ENCODE measurements at places on chromosomes 3 and 15. TPM values are rescaled to one million over a fixed set of nuclear protein-coding genes. Genes with fewer than 3 reads are reported as not detected.

Gene PIK3CA
- total RNA-seq: 39.9 TPM

Gene SLC12A8
- total RNA-seq: 30.7 TPM

DNA sequence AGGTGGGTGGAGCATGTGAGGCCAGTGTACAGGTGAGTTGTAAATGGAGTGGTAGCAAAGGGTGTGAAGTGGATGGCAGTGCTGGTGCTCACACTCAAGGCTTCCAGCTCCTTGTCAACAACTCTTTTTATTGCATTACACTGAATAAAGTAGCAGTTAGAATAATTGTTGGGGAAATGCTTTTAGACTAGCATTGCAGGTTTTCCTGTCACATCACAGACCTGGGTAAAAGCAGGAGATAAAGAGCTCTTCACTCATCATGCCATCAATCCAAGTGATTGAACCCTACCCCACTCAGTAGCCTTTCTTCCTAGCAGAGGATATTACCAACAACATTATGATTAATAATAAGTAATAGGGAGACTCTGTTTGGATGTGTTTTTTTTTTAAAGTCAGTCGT lies 81.6 kb downstream of the CDIN1 start:
- H3K36me3 ChIP-seq: peaks cover 3% of the 10 kb centered on the region
- no peak for DNase-seq
- no peaks in the 10 kb centered on the region for H3K27me3 ChIP-seq
- no peaks in the 10 kb centered on the region for H3K4me1 ChIP-seq

GRCh38 chr15:95853350-95853749 lies 477.1 kb upstream of the NR2F2 start:
- H3K4me3 ChIP-seq: no peak overlapping the region
- no peaks in the 10 kb centered on the region for H3K36me3 ChIP-seq
- no peak for DNase-seq

DNA sequence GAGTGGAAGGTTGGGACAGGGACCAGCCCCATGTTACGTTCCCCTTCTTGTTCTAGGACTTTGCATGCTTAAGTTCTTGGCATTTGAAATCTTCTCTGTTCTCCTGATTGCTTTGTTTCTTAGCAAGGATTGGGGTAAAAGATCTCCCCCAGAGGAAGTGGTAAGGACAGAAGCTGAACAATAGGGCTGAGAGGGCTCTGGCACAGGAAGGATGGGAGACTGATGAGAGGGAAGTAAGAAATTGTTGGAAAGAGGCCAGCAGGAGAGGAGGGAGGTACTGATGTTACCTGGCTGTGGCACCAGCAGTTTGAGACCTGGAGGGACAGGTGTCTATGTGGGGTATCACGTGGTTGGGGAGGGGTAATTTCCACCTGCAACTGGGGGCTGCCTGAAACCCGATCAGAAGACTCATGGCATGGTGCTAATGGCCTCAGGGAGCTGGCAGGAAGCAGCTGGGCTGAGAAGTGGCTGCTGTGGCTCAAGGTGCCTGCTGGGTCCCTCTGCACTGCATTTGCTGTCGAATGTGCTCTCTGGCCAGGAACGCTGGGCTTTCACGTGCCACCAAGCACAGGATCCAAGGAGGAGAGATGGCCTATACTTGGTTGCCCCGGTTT lies 108.4 kb downstream of the LSM3 start:
- H3K36me3 ChIP-seq: no peaks in the 10 kb centered on the region
- no peak overlapping the region for H3K27ac ChIP-seq
- no peaks in the 10 kb centered on the region for H3K27me3 ChIP-seq
- no peak overlapping the region for H3K4me3 ChIP-seq

All from PC-9 (cell line).